ENCODE measurements at places on chromosomes 4 and X. TPM values are rescaled to one million over a fixed set of nuclear protein-coding genes. Genes with fewer than 3 reads are reported as not detected.

CHRNA9 gene
- 1.9 TPM for total RNA-seq

DNA sequence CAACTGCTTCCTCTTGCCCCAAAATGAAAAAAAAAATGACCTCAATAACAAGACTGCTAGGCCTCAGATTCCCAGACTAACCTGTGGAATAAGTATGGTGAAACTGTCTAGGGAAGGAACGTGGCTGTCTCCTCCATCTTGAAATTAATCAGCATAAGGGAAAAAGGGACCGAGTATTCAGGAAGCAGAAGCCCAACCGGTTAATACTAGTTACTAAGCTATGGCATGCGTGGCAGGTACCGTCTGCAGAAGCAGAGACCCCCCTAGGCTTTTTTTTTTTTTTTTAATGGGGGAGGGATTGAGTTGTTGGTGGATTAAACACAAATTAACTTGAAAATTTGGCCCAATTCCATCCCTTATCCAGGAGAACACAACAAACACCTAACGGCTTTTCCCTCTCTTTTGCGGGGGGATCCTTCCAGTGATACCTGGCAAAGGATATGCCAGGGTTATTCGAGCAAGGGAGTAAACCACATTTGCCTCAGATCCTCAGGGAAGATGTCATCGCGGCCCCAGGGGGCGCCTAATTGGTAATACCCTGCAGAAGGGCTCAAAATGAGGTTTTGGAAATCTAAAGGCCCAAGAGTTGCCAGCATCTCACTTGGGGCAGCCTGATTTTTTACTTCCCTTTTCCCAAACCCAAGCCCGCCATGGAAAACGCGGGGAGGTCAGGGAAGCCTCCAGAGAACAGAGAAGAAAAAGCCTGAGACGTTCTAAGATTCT is 893 bp downstream of the RLIM start:
- no peak for DNase-seq

GRCh38 chr4:86961116-86961515 is 26.3 kb downstream of the AFF1 start:
- DNase-seq: no peak

FHDC1 gene
- 25.6 TPM for total RNA-seq

- no peak for DNase-seq
These were observed 112.3 kb upstream of the LIMCH1 start for GRCh38 chr4:41425650-41426049.

MAGEB10 gene
- not detected for total RNA-seq

VCX3A gene
- total RNA-seq: not detected

ARHGEF38 gene
- total RNA-seq: 0.25 TPM

GRCh38 chrX:42714981-42715700 is 62.8 kb downstream of the PPP1R2C start:
- DNase-seq: peak; percentile 13

DNA sequence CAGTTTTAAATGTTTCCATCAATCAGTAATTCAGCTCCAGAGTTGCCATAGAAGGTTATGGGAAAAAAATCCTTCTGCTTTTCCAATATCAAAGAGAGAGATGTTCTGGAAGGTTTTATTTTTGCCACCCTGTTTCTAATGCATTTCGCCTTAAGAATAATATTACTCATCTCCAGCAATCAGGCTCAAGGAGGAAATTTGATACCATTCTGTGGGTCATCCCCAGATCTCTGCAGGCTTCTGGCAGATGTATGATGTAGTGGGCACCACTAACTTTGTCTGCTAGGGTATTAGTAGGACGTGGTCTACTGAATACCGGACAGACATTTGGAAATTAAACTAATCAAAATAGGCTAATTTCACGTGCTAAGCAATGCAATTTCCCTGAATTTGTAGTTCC is 645.4 kb upstream of the TENM3 start:
- DNase-seq: no peak

DNA sequence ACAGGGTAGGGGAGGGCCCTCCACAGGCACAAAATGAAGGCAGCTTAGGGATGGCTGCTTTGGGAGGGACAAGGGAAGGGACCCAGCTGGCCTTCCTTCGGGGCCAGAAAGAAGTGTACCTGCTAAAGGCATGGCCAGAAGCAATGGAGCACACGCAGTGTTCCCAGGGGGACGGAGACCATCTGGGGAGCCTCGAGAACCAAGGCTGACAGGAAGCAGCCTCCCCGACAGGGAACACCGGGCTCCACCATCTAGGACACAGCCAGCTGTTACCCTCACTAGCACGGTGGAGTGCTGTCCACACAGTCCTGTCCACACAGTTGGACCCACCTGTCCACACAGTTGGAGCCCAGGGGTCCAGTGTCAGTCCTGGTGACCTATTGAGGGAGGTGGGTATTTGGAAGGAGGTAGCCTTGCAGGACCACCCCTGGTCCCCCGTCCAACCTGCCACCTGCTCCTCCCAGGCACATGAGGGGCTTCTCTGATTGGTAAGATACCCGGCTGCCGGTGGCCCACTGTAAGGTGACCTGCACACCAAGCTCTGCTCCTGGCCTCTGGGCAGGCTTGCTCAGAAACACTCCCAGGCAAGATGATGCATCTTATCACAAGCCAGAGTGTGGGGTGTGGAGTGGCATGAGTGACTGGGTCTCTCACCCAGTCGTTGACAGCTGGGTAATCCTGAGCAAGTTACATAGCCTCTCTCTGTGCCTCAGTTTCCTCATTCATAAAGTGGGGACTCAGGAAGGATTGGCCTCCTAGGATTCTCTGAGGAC is 20.5 kb upstream of the AFAP1 start:
- no peak for DNase-seq

GRCh38 chr4:1983846-1984405 is 24.8 kb downstream of the NELFA start:
- no peak for DNase-seq

DNA sequence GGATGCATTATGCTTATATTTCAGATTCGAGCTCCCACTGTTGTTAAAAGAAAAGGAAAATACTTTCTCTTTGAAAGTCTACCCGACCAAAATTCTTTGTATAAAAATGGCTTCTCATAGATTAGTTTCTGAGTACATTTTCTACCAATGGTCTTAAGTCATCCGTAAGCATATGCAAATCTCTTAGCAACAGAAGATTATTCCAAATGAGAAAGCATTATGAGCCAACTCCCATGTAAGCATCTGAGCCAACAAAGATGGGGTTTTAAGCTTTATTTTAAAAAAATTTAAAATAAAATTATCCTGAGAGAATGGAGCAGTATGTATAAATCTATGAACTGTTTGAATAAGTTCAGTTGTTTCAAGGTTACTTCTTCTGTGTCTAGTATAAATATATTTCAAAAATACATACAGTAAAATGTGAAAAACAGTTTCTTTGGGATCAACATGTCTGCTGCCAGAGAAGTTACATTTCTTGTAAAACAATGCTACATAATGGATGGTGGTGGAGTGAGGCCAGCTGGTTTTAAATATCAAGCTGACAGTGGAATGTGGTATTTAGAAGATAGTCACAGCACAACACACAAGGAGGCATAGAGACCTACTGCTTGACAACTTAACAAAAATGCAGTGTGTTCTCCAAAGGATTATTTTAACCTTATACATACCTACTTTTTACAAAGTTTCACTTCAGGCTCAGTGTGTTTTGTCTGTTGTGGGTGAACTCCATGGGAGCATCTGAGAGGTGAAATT is 199.5 kb upstream of the DIPK2B start:
- no peak for DNase-seq
